Inflammatory macrophage (primary cell): ENCODE measurements at places on chromosomes 12 and 14.

- DNase-seq = peak; percentile 34
These were observed 464.0 kb downstream of the RAD51B start for GRCh38 chr14:68283378-68284123.

- no peak for DNase-seq
These were observed 167.4 kb upstream of the RGS6 start for GRCh38 chr14:71764701-71765382.

DNA sequence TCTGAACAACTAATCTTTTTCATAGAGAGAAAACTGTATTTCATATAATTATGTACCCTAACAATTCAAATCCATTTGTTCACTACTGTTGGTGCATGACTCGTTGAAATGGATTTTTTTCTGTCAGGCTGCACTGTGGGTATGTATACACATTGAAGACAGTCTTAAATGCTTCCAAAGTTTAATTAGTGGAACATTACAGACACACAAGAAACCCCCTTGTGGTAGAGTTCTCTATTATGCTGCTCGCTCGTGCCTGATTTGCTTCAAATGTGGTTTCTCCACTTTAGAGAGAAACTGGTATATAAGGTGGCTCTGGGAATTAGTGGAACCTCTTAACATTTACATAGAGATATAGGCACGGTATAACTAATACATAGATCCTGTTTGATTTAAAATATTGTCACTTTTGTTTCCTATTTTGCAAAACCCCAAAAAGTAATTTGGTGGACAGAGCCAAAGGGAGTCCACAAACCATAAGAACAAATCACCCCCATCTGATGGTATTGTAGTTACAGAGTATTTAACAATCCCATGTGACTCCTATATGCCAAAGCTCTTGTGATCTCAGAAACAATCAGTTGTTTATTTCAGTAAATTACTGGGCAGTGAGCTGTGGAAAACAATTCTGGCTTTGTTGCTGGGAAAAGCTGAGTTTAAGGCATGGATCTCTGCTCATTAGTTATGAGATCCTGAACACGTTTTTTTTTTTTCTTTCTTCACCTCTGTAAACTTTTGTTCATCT is 159.5 kb downstream of the BRMS1L start:
- DNase-seq = no peak

- no peak for DNase-seq
These were observed 61.2 kb upstream of the SRSF5 start for GRCh38 chr14:69705706-69706105.

DNA sequence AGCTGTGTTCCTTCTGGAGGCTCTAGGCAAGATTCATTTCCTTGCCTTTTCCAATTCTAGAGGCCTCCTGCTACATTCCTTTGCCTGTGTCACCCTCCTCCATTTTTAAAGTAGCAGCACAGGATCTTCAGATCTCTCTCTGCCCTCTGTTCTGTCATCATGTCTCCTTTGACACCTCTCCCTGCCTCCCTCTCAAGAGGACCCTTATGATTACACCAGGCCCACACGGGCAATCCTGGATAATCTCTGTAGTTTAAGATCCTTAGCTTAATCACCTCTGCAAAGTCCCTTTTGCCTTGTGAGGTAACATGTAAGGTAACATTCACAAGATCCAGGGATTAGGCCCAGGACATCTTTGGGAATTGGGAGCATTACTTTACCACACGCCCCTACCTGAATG is 155.2 kb downstream of the SYNE2 start:
- DNase-seq = no peak

GRCh38 chr14:79167957-79168356 is 997.8 kb downstream of the NRXN3 start:
- no peak for DNase-seq

DNA sequence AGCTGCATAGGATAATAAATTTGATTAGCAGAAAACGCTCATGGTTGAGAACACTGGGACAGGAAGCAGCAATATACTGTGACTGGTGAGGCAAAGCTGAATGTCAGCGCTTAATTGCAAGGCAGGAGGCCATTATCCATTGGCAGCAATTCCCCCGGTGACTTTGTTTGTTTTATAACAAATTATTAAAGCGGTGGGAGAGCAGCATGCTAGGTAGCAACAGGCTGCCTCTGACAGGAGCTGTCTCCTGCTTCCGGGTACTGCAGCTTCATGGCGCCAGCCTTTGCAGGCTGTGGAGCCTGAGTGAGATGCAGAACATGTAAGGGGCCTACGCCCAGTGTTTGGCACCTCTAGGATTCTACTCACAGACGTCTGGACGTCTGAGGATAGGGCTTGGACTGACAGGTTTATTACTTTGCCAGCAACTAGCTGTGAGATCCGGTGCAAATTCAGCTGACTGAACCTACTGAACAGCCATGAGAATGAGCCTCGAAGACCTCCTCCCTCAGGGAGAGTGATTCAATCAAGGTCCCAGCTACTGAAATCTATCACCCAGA is 82.1 kb upstream of the SSTR1 start:
- no peak for DNase-seq

- no peak for DNase-seq
These were observed 10.7 kb downstream of the MOAP1 start for GRCh38 chr14:93173943-93174395.

GRCh38 chr14:36663404-36664321 is 2.0 kb downstream of the PAX9 start:
- no peak for DNase-seq

DNA sequence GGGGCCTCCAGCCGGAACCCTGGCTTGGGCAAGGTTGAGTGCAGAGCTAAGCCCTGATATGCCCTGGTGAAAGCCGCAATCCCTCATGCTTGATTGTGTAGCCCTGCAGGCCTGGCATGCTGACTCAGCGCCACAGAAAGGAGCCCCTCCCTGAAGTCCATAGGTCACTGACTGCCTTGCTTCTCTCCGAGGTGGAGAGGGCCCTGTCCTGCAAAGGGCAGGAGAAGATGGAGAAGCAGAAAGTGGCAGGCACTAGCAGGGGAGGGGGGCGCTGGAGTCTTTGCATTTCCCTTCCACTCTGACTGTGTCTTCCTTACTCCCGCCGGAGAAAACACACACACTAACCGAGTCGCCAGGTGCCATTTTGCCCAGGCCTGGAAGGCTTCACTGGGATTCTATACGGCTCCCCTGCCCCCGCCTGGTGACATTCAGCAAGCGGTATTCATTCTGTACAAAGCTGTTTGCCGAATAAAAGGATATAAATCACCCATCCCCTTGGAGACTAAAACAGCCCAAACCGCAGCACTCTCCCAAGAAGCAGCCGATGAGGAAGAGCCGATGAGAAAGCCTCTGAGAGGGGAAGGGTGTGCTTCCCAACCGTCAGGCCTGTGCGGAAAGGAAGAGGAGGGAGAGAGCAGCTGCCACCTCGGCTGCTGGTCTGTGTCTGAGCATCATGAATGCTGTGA is 69.8 kb downstream of the SLC6A12 start:
- no peak for DNase-seq

DNA sequence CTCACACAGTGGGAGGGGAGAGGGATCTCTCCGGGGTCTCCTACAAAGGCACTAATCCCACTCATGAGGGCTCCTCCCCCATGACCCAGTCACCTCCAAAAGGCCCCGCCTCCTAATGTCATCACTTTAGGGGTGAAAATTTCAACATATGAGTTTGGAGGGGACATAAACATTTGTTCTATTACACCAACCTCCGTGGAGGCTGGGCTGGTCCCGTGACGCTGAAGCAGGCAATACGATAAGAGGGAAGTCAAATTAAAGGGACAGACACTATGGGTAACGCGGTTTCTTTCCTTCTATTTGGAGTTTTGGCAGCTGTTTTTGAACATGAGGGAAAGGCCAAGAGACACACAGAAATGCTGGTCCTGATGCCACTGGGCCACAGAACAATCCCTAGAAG is 175.7 kb upstream of the VASH1 start:
- DNase-seq = peak; percentile 42

- no peak for DNase-seq
These were observed 243.3 kb upstream of the KRR1 start for GRCh38 chr12:75754698-75755097.

DNA sequence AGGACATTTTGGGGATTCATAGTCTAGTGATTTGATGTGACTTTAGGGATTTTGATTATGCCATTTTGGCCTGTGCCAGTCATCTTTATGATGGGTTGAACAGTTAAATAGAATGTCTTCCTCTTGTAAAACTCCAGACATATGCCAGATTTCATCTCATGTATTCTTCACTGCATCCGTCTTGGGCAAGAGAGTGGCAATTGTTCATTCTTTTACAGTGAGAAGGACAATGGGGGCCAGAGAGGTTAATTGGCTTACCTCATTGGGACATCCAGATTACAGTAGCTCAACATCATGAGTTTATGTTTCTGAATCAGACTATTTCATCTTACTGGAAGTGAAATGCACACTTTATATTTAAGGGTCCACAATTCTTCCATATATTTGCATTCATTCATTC is 108.2 kb upstream of the SLC38A2 start:
- DNase-seq = no peak

GRCh38 chr14:98867146-98867545 is 404.9 kb downstream of the BCL11B start:
- no peak for DNase-seq

- DNase-seq = no peak
These were observed 126.4 kb upstream of the TMEM132C start for GRCh38 chr12:128140551-128140950.

GRCh38 chr14:68728342-68729106 is 64.3 kb downstream of the ZFP36L1 start:
- DNase-seq = peak; percentile 63

DNA sequence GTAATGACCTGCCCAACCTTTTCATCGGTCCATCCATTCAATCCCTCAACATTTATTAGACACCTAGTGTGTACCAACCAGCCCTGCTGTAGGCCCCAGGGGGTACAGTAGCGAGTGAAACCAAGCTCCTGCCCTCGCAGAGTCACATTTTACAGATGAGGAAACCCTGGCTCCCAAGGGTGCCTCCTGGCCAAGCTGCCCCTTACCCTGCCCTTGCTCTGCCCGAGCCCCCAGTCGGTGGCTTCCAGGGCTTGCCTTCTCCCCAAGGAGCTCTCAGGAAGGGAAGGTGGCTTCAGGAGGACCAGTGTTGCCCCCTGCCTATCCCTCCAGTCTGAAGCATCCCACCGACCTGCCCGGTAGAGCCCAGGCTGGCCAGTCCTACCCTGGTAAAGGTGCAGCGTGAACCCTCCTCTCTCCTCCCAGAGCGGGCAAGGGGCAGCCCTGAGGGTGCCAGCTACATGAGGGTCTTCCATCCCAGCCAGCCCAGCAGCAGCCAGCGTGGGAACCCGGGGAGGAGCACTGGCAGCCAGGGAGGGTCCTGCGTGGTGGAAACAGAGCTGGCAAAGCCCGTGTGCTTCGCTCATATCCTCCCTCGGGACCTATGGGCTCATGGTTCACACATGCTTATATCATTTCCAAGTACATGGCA is 670 bp upstream of the BEGAIN start:
- DNase-seq = no peak

DNA sequence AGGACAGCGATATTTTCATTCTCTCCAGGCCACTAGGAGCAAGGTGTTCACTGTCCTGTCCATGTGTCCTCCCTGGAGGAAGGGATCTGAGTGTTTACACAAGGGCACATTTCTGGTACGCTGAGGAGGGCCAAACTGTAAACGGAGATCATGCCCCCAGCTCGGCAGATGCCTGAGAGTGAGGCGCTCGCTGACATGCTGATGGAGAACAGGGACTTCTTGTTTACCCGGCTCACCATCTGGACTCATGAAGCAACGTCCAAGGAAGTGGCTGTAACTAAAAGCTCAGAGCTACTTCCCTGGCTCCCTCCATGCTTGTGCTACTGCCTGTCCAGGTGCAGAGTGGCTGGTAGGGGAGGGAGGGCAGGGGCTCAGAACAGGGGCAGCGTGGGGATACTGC is 43.4 kb upstream of the KCNA1 start:
- DNase-seq = no peak

- DNase-seq = no peak
These were observed 23.9 kb downstream of the NEMF start for GRCh38 chr14:49828640-49829039.

DNA sequence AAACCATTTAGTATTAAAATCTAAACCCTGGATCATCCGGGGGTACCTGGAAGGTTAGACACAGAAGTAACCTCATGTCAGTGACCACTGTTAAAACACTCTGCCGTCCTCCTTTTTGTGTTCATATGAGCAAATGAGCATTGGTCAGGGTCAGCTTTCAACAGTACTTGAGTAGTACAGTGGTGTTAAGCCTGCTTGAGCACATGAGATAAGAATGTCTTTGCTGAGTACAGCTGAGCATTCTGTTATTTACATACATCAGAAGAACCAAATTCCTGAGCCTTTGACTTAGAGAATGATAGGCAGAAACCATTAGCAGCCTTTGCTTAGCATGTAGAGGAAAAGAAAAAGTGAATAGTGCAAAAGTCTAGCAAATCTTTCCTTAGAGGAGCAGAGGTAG is 38.6 kb upstream of the LRTM2 start:
- no peak for DNase-seq

DNA sequence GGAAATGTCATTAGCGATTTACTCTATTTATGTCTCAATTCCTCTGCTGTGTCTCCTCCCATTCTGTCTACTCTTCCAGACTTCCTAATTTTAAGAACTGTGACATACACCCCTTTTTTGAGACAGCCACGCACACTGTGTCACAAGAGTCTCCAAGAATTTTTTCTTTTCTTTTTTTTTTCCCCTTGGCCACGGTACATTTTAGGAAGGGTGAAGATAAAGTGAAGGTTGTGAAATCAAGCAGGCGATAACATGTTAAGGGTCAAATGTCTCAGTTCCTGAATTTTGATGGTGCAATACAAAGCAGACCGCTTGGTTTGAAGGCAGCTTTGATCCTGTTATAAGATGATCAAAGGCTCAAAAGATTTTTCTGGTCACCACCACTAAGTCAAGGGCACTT is 4.3 kb downstream of the OLR1 start:
- peak; percentile 95 for DNase-seq

- DNase-seq = no peak
These were observed 55.8 kb downstream of the RAD51B start for GRCh38 chr14:67875175-67876006.

- no peak for DNase-seq
These were observed 746.6 kb downstream of the LRFN5 start for GRCh38 chr14:42353315-42353714.

DNA sequence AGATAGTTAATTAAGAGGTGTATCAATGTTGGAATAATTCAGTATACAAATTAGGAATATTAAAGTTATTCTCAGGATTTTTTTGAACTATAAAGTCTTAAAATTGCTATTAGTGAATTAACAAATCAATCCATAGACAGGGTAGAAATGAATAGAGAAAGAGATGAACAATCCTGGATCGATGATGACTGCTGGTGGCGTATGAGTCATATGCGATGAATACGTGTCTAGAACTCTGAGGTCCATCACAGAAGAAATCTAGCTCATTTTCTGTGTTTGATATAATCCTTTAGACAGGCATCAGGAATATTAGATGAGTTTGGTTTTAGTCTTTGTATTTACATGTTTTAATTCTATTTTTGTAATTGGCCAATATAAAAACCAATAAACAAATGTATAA is 85.4 kb upstream of the RTL1 start:
- DNase-seq = no peak

- no peak for DNase-seq
These were observed 152.1 kb downstream of the GALC start for GRCh38 chr14:87840906-87841305.

GRCh38 chr14:59566725-59567124 is 9.9 kb downstream of the CCDC175 start:
- no peak for DNase-seq

- DNase-seq = peak; percentile 10
These were observed 283.8 kb downstream of the VRK1 start for GRCh38 chr14:97080991-97081390.

GRCh38 chr12:54147186-54147585 is 41.6 kb downstream of the SMUG1 start:
- DNase-seq = peak; percentile 75
